RCC 7860 (cell line): ENCODE measurements at places on chromosomes 1 and 21.
A peak's percentile ranks its signal among the peaks of the same experiment; 100 is the strongest.

GRCh38 chr1:93798291-93798690 is 80.7 kb downstream of the DNTTIP2 start:
- peak; percentile 23 for DNase-seq

- no peak for DNase-seq
These were observed 87.7 kb downstream of the TGFBR3 start for GRCh38 chr1:91798241-91798648.

DNA sequence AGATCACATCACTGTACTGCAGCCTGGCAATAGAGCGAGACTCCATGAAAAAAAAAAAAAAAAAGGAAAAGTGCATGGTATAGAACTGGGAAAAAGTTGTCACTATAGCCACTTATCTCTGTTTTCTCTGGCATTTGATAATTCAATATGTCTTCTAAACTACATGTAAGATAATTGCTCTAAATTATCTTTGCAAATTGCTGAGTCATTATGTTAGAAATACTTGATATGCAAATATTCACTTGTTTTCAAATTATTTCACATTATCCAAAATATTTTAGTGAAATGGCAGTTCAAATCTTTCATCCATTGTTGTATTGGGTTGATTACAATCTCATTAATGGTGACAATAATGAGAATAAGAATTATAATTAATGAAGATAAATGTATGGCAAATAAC is 1455.1 kb downstream of the KCNT2 start:
- DNase-seq, result no peak

GRCh38 chr1:209783386-209783785 is 973 bp downstream of the C1orf74 start:
- no peak for DNase-seq

DNA sequence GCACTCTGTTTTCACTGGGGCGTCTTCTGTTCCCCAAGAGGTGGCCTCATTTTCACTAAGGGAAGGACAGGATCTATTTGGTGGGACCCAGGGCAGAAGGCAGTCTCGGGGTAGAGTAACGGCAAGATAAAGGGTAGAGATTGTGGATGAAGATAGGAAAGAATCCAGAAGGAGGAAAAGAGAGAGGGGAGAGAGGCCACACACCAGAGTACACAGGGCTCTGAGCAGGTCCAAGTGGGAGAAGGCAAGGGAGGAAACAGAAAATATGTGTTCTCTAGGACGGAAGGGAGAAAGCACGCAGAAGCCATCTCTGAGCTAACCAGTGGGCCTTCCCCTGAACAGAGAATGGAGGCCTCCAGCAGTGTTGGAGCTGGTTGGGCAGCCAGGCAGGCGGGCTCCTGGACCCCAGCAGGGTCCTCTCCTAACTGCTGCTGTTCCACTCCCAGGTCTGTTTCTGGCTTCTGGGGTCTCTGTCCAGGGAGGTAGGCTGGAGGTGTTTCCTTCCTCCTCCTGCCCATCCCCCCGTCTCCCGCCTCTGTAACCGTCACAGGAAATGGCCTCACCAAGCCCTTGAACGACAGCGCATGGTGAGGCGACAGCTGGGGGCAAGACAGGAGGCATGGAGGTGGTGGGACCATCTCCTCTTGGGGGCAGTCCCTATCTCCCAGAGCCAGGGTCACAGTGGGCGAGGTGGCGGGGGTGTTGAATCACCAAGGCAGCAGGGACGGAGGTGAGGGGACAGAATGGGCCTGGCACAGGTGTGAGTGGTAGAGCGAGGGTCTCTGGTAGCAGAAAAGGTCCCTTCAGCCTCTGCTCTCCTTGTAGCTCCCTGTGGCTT is 649 bp downstream of the PTPN7 start:
- DNase-seq, result no peak

- DNase-seq, result no peak
These were observed 11.4 kb downstream of the PLEKHO1 start for GRCh38 chr1:150160964-150161621.

- DNase-seq, result no peak
These were observed 190.5 kb downstream of the PTPRC start for GRCh38 chr1:198829356-198829755.

GRCh38 chr1:53657891-53658396 is 81.0 kb downstream of the GLIS1 start:
- DNase-seq, result no peak

DNA sequence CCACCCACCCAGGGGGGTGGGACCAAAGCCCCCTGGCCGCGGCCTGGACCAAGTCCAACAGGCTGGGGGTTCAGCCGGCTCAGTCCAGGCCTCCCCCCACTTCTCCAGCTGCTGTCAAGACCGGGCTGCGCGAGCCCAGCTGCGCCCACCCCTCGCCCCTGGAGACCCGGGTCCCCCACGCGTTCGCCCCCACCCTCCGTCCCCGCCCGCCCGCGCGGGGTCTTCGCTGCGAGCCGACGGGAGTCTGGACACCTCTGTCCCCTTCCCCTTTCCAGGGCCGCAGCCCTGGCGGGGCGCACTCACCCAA is 253 bp downstream of the RAP1GAP start:
- no peak for DNase-seq

GRCh38 chr1:194167956-194168640 is 981.7 kb upstream of the B3GALT2 start:
- DNase-seq, result no peak

DNA sequence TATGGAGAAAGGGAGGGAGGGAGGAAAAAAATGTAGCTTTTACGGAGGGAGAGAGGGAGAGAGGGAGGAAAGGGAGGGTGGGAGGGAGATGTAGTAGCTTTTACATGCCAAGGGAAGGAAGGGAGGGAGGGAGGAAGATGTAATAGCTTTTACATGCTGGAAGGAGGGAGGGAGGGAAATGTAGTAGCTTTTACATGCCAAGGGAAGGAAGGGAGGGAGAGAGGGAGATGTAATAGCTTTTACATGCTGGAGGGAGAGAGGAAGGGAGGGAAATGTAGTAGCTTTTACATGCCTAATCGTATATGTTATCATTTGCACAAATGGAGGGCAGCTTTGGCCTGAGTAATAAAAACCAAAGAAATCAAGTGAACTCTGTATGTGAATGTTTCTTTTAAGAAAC is 35.6 kb downstream of the EEIG2 start:
- DNase-seq, result no peak

- DNase-seq, result peak; percentile 97
These were observed 8.3 kb upstream of the SLC2A1 start for GRCh38 chr1:42966688-42967612.

- DNase-seq, result no peak
These were observed 57.4 kb downstream of the SLC66A1 start for GRCh38 chr1:19369396-19370090.

GRCh38 chr1:160550572-160551034 is 27.5 kb upstream of the SLAMF6 start:
- DNase-seq, result no peak

DNA sequence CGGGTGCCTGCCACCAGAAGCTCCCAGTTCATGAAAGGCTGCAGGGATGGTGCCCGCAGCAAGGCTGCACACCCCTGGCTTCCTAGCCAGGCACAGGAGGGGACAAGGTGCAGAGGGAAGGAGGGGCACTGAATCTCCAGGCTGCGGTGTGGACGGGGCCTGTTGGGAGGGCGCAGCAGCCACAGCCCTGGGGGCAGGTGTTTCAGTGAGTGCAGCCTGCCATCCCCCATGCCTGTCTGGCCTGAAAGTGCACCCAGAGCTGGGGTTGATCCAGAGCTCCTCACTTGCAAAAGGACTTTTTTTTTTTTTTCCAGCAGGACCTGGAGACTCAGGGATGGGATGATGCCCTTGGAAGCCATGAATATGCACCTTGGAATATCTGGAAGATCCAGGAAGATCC is 153.7 kb upstream of the C1orf174 start:
- DNase-seq, result no peak

GRCh38 chr1:15948091-15948591 is 27.8 kb downstream of the ZBTB17 start:
- DNase-seq, result no peak

DNA sequence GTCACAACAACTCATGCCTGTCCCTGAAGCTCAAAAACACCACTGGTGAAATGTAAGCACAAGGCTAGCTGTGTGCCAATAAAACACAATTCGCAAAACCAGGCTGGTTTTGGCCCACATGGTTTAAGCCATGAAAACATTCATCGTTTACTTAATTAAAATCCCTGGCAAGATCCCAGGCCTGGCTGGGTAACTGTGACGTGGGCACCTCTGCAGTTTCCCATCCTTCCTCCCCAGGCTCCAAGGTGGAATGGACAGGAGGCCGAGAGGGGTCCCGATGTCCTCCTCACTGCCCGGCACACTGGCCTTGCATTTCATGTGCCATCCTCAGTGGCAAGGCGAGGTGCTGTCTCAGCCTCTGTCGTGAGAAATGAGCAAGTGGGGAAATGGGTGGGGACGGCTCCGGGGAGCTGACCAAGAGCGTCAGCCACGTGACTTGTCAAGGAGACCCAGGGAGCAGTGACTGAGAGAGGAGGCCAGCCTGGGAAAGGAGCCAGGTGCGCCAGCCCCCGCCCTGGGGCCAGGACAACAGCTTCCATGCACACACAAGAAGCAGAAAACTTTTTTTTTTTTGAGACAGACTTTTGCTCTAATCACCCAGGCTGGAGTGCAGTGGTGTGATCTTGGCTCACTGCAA is 153.1 kb upstream of the RAB4A start:
- peak; percentile 30 for DNase-seq

- DNase-seq, result no peak
These were observed 27.0 kb upstream of the TIAM1 start for GRCh38 chr21:31370893-31371544.

GRCh38 chr1:247335882-247336281 is 4.2 kb upstream of the ZNF496 start:
- DNase-seq, result no peak

DNA sequence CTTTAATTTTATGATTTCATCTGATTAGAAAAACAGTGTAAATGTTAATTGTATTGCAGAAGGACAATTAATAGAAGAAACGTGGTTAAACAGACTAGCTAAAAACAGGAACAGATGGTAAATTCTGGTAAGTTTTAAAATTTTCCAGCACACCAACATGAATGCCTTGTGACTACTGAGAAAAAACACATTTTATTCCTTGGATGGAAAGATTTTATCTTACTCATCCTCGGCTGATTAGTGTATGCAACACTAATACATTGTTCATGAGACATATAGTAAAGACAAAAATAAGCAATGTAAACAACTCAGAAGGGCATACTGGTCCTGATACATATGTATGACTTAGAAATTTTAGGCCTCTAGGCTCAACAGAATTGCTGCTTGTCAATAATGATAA is 4.9 kb upstream of the AK5 start:
- DNase-seq, result no peak

- no peak for DNase-seq
These were observed 1.8 kb downstream of the USP24 start for GRCh38 chr1:55213151-55213884.

- DNase-seq, result no peak
These were observed 44.1 kb downstream of the SNX7 start for GRCh38 chr1:98705591-98705990.
